ENCODE measurements at places on chromosomes 4 and X.

DNA sequence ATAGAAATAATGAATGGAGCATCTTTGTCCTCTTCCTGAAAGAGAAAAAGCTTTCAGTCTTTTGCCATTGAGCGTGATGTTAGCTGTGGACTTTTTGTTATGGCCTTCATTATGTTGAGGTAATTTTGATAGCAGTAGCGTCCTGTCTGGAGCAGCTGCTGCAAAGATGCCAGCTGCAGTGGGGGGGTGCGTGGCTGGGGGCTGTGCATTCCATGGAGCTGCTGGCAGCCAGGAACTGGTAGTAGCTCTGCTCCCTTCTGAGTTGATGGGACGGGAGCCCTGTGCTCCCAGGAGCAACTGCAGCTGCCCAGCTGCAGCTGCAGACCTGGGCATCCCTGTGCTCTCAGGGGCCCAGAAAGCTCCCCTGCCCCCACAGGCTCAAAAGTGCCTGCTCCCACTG is 50.4 kb downstream of the CCDC160 start:
- DNase-seq: no peak

- no peak for DNase-seq
Measured at GRCh38 chr4:157819693-157820464, 352.9 kb downstream of the GASK1B start.

DNA sequence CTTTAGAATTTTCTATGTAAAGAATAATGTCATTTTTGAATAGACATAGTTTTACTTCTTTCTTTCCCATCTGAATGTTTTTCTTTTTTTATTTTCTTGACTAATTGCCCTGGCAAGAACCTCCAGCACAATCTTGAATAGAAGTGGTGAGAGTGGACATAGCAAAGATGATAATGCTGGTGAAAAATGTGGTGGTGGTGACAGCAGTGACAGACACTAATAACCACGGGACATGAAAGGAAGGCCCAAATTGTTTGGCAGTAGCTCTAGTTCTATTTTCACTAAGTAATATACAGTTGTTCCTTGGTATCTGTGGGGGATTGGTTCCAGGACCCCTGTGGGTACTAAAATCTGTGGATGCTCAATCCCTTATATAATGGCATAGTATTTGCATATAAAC is 29.6 kb downstream of the C4orf54 start:
- DNase-seq: no peak

DNA sequence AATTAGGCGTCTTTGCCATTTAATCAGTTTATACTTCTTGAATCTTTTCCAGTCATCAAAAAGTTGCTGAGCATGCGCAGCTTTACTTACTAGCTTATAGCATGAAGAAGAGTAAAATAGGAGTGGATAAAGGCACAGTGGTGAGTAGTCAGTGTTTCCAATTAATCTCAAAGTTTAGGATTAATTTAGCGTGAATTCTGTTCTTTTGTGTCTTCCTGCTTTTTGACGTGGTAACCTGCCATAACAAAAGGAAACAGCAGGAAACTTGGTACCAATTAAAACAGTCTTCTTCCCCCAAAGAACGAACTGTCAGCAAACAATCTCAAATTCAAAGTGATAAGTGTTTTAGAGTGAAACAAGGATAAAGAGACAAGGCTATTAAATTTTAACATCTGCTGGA is 61.9 kb downstream of the TET2 start:
- no peak for DNase-seq

GRCh38 chr4:152454398-152455011 is 81.4 kb downstream of the FBXW7 start:
- DNase-seq: no peak

GRCh38 chr4:168162604-168163003 is 70.3 kb downstream of the ANXA10 start:
- no peak for DNase-seq

GRCh38 chr4:156773648-156774357 is 197.8 kb downstream of the PDGFC start:
- no peak for DNase-seq

GRCh38 chr4:142473960-142474338 is 372.2 kb downstream of the INPP4B start:
- DNase-seq: no peak

DNA sequence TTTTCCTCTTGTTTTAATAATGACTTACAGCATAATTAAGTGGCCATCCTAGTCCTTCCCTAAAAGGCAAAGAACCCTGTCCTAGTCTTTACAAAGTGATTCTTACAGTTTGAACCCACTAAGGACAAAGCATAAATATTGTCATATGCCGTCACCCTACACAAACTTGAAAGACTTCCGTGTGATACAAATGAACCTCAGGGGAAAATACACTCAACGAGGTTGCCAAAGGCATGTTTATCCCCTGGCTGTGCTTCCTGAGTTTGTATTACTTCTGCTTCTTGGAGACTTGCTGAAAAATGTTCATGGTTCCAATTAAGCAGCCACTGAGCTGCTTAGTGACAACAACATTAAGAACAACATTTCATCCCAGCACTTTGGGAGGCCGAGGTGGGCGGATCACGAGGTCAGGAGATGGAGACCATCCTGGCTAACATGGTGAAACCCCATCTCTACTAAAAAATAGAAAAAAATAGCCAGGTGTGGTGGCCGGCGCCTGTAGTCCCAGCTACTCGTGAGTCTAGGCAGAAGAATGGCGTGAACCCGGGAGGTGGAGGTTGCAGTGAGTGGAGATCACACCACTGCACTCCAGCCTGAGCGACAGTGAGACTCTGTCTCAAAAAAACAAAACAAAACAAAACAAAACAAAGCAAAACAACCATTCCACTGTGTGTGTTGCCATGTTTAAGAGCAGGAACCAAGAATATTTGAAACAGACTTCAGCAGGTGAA is 16.2 kb downstream of the RASSF6 start:
- no peak for DNase-seq

DNA sequence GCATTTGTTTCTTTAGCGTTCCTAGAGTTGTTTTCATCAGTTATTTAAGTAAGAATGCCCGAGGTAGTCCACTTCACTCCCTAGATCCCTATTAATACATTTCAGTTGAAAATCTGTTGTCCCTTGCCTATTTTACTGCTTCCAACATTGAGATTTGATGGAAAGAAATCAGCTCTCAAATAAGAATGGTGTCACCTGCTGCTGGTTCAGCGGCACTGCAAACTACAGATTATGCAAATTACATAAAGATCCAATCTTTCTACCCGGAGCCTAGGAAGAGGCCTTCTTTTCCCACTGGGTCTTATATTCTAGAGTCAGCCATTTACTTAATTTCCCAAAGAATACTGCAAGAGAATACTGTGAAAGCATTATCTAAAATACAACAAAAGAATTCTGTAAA is 597.6 kb upstream of the MAGEB2 start:
- no peak for DNase-seq

DNA sequence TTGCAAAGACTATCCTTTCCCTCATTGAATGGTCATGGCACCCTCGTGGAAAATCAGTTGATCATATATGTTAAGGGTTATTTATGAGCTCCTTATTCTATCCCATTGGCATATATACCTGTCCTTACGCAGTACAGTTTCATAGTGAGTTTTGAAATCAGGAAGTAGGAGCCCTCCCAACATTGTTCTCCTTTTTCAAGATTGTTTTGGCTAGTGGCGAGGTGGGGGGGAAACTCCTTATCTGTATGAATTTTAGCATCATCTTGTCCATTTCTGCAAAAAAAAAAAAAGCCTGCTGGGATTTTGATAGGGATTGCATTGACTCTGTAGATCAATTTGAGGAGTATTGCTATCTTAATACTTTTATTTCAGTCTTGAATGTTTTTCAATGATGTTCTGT is 2.5 kb upstream of the USP9X start:
- no peak for DNase-seq

- no peak for DNase-seq
Measured at GRCh38 chr4:55554453-55555030, 7.8 kb upstream of the CLOCK start.

DNA sequence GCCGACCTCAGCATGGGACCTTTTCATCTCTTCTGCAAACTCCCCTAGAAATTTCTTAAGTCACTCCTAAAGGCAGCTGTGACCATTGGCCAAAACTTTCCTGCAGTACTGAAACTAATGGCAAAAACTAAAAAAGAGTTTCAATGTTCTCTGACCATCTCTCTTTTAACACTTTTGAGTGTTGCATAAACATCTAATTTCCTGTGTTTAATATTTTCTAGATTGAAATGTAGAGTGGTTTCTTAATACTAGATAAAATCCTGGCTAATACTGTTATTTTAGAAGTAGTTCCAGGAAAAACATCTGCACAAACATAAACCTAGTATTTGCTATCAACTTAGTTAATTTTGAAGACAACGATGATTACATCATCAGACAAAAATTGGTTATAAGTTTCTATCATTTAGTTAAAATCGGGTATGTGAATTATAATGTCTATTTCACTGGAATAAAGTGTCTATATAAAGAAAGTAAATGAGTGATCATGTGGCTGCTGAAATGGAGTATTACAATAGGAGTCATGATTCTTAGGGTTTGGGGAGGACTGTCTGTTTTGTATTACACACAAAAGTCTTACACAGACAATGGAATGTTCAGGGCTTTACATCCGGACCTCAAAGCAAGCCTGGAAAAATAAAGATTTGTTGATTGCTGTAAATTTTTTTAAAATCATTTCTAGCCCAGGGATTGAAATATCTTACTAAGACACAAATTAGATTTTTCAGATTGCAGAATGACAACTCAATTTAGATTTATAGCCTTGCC is 1323.4 kb downstream of the C4orf33 start:
- no peak for DNase-seq
